ENCODE measurements at places on chromosomes 11 and 22. TPM values are rescaled to one million over a fixed set of nuclear protein-coding genes. Genes with fewer than 3 reads are reported as not detected.

- DNase-seq, result no peak
Observed at GRCh38 chr11:100573911-100574513, 113.1 kb upstream of the ARHGAP42 start.

DNA sequence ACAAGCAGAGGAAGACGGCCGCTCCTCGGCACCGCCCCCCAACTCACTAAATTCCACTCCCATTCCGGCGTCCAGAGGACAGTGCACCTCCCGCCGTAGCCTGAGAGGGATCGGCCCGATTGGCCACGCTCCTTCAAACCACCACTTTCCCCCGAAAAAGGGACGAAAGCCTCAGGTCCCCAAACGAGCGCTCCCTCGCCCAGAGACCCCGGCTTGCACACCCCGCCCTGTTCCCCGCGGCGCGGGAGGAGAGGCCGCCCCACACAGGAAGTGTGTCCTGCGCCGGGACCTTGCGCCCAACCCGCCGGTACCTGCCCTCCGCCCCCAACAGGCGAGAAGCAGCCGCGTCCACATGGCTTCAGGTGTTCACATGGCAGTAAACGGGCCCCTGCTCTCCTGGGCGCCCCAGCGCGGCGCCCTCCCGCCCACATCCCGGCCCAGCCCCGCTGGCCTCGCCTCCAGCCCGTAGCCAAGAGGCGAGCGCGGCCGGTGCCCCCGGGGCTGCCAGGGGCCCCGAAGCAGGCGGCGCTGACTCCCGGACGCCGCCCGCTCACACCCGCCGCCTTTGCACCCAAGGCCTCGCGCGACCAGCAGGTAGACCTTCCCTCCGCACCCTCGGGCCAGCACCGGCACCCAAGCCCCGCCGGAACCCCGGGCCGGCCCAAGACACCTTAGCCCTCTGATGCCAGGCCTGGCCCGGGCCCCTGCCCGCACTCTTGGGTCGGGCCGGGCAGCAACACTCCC lies 849 bp downstream of the TCF20 start:
- peak; percentile 84 for DNase-seq

- DNase-seq, result no peak
Observed at GRCh38 chr11:6022956-6023355, 7.6 kb downstream of the OR56A1 start.

- DNase-seq, result no peak
Observed at GRCh38 chr11:58451585-58451984, 9.5 kb upstream of the OR5B12 start.

- no peak for DNase-seq
Observed at GRCh38 chr11:114799476-114799875, 121.1 kb downstream of the NXPE2 start.

DNA sequence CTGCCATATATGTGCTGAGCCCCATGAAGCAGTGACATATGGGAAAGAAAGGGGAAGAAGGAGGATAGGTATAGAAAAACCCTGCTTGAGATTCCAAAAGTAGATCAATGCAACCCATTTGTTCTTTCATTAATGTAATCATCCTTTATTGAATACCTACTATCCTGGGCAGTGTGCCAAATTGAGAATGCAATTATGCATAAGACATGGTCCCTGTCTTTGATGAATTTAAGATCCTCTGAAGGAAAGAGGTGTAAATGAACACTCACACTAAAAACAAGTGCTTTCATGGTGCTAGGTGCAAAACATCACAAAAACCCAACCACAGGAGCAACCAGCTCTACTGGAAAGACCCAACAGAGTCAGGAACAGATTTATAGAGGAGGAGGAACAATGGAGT lies 29.7 kb downstream of the FLI1 start:
- DNase-seq, result no peak

GRCh38 chr22:25840167-25840566 lies 98.2 kb downstream of the MYO18B start:
- DNase-seq, result no peak

GRCh38 chr22:44870021-44870420 lies 117.6 kb downstream of the ARHGAP8 start:
- DNase-seq, result no peak

DNA sequence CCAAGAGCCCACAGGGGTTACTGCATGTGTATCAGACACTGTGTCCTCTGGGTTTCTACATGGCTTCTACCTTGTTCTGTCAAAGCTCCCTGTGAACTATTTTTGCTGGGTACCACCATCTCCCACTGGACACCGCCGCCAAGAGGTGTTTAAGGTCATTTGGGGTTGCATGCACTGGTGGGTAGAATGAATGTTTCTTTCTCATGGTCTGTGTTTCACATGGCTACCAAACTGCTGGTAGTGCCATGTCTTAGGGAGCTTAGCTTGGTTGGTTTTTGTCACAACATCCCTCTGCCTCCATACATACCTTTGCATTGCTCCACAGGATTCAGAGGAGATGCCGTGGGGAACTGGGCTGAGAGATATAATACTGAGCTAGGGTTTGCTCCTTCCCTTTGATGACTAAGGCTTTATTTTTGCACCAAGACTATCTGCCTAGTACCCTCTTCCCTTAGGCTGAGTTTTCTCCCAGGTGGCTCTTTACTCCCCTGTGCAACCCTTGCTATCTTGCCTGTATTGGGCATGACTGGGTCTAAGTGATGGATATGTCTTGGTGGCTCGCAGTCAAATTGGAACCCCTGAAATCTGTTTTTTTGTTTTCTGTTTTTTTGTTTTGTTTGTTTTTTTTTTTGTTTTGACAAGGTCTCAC lies 73.2 kb downstream of the BDNF start:
- no peak for DNase-seq

- peak; percentile 54 for DNase-seq
Observed at GRCh38 chr22:19803736-19804267, 43.2 kb downstream of the TBX1 start.

DNA sequence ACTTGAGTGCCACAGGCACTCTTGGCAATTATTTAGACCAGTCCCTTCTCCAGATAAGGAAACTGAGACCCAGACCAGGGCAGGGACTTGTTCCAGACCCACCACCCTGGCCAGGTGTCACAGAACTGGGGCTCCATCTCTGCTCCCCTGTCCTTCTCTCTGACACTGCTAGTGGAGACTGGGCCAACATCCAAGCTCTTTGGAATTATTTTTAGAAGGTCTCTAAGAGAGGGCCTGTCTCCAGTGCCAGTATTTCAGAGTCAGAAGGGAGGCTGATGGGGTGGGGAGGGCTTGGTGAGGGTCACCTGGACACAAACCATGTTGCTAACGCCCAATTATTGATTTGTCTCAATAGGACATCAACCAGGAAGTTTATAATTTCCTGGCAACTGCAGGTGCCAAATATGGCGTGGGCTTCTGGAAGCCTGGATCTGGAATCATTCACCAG lies 32.7 kb downstream of the POLR3H start:
- no peak for DNase-seq

- DNase-seq, result no peak
Observed at GRCh38 chr11:119691020-119691666, 37.9 kb downstream of the NECTIN1 start.

DNA sequence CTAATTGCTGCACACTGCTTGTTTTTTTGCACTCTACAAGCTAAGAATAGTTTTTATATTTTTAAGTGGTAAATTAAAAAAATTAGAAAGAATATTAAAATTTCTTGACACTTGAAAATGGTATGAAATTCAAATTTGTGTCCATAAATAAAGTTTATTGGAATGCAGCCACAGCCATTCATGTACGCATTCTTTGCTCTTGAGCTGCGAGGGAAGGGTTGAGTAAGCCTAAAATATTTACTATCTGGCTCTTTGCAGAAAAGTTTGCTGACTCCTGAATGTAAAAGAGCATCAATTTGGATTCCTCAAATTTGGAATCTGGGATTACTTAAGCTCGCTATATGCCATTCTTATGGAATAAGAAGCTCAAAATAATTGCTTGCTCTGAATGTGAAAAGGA lies 3.4 kb upstream of the ADAMTS8 start:
- DNase-seq, result no peak

- no peak for DNase-seq
Observed at GRCh38 chr11:19970944-19971343, 189.3 kb downstream of the DBX1 start.

DNA sequence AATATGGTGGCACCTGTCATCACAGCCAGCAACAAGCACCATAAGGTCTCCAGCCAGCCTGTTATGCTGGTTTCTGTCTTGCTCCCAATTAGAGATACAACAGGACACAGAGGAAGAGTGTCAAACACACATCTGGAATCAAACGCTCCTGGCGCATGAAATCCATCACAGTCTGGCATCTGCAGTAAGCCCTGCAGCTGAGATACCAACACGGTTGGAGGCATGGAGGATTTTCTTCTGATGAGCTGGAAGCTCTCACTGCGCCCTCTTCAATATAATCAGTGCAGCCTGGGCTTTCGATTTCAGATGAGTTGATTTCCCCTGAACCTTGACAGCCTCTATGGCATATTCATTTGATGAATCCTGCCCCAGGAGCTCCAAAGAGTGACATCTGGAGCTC lies 27.8 kb upstream of the CARS1 start:
- peak; percentile 41 for DNase-seq

- peak; percentile 92 for DNase-seq
Observed at GRCh38 chr22:24175160-24175808, 6.0 kb upstream of the SUSD2 start.

GRCh38 chr11:2673871-2674471 lies 25.8 kb downstream of the KCNQ1OT1 start:
- DNase-seq, result peak; percentile 56

DNA sequence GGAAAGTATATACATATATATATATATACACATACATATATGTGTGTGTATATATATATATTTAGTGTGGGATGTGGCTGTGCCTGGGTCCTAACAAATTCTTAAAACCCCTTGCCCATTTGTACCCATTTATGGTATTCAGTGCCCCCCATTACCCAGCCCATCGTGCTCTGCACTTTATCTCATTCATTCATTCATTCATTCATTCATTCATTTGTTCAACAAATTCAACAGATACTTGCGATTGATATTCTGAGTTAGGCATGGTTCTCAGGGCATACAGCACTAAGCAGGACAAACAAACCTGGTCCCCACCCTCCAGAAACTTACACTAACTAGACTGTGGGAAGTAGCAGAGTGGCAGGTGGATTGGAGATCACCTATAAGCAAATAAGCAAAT lies 56.6 kb upstream of the LMO2 start:
- no peak for DNase-seq

GRCh38 chr11:255176-255575 lies 18.4 kb downstream of the PSMD13 start:
- DNase-seq, result no peak

DNA sequence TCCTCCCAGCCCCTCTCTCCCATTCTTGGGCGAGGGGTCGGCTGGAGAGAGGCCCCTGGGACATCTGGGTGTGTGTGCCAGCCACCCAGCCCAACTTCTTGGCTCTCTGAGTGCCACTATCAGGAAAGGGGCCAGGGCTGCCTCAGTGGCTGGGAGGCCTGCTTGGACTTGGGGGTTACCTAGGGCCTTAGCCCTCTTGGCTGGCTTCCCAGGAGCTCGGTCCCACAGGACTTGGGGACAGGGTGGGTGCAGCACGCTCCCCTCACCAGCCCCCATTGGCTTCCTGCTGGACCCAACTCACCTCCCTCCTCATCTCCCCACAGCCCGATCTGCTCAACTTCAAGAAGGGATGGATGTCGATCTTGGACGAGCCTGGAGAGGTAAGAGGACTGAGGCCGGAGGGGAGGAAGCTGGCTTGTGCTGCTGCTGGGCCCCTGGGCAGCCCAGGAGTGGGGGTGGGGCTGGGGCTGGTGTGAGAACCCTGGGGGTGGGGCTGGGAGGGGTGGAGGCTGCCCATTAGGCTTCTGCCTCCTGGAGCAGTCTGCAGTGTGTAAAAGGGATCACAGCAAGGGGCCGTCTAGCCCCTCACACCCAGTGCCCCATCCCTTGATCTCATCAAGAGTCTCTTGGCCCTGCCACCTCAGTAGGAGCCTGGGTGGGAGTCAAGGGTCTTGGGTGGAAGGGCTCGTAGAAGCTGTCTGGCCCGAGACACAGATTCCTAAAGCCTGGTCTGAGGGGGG lies 54.8 kb downstream of the TRIOBP start:
- DNase-seq, result no peak

GRCh38 chr11:35845860-35846259 lies 98.0 kb upstream of the LDLRAD3 start:
- no peak for DNase-seq

GRCh38 chr22:50189849-50190181 lies 4.1 kb downstream of the TRABD start:
- DNase-seq, result no peak

- DNase-seq, result no peak
Observed at GRCh38 chr22:39298241-39298987, 21.0 kb downstream of the RPL3 start.

DNA sequence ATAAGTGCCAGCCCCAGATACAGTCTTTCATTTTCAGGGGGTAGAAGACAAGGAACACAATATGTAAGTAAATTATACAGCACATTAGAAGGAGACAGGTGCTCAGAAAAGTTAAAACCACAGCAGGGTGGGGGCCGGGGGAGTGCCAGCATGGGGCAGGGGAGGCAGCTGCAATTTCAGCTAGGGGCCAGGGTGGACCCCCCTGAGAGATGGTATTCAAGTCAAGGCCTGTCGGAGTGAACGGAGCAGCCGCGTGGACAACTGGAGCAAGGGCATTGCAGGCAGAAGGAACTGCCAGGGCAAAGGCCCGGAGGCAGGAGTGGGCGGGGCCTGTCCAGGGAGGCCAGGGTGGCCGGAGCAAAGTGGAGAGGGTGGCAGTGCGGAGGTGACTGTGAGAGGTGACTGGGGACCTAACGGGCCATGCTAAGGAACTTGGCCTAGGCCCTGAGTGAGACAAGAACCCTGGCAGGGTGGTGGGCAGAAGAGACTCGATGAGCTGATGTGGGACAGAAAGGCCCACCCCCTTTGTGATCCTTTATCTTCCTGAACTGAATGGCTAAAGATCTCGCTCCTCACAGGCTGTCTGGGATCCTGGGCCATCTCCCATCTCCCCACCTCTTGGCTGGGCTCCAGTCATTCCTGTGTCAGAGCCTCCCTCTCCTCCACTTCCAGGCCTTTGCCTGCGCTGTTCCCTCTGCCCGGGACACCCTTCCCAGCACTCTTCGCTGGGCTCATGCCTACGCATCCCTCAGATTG lies 22.4 kb upstream of the FLRT1 start:
- DNase-seq, result no peak

DNA sequence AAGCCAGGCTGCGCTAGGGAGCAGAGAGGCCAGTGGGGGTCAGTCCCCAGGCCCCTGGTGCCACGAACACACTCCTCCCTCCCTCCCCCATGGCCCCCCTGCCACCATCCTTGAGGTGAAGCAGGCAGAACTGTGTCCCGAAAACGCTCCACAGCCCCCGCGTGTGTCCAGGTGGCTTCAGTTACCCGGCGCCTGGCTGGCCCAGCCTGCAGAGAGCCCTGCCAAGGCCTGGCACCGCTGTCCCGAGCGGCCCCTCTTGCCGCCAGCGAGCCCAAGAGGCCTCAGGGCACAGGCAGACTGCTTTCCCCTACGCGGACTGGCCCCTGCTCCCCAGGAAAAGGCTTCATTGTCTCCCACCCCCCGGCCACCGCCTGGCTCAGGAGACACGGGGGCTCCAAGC lies 27.7 kb downstream of the CDKN1C start:
- DNase-seq, result no peak

CRYBA4 gene
- total RNA-seq, result not detected

GLB1L3 gene
- not detected for total RNA-seq

SLC25A17 gene
- total RNA-seq, result 4.5 TPM

HEPHL1 gene
- total RNA-seq, result not detected

OR56A1 gene
- not detected for total RNA-seq

CRYBB1 gene
- 0.67 TPM for total RNA-seq

APOA5 gene
- total RNA-seq, result not detected

TMEM41B gene
- total RNA-seq, result 18.2 TPM

YPEL4 gene
- total RNA-seq, result 0.59 TPM

TSPAN32 gene
- total RNA-seq, result 26.2 TPM

C11orf97 gene
- total RNA-seq, result not detected
